ENCODE measurements at places on chromosomes 16 and 17.

DNA sequence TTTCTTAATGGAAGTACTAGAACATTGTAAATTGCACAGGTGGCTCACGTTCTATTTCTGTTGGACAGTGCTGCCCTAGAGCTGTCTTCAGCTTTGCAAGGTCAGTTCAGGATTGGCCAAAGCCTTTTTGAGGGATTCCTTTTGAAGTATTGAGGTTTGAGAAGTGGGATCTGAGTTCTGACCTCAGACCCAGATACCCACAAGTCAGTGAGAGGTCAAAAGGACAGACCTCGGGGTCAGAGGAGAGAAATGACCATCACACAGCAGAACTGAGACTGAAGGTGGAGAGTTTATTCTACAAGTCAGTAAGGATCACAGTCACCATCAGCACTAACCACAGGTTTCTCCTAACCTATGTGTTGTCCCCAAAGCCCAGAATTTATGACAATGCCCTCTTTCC lies 1.7 kb downstream of the ACSM5 start:
- no peak for DNase-seq

GRCh38 chr17:2259769-2260536 lies 43.6 kb downstream of the SMG6 start:
- DNase-seq, result no peak

GRCh38 chr16:14958970-14959369 lies 15.9 kb upstream of the PDXDC1 start:
- DNase-seq, result no peak

GRCh38 chr16:49620158-49620868 lies 235.6 kb downstream of the ZNF423 start:
- peak; percentile 11 for DNase-seq

DNA sequence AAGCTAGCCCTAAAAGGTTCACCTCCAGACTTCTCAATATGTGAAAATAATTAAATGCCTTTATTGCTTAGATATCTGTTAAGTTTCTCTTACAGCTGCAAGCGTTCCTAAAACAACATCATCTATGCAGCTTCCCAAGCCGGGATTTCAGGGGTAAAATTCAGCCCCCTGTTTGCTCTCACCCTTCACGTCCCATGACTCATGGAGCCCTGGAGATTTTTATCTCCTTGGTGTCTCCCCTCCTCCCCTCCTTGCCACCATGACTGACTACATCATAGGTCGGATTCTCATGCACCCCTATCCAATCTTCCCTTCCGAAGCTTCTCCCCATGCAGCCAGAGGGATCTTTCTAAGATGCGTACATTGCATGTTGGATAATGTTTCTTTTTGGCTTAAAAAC lies 21.0 kb upstream of the CACNG4 start:
- DNase-seq, result no peak

Data from NCI-H226 (cell line).